ENCODE measurements at places on chromosomes 13 and 19. TPM values are rescaled to one million over a fixed set of nuclear protein-coding genes. Genes with fewer than 3 reads are reported as not detected.

CYP4F11 gene
- total RNA-seq = 12.7 TPM

TBXA2R gene
- 1.1 TPM for total RNA-seq

GRCh38 chr13:32125221-32125689 lies 93.7 kb downstream of the FRY start:
- no peak for DNase-seq

- DNase-seq = no peak
Observed at GRCh38 chr19:4908781-4909155, 533 bp upstream of the UHRF1 start.

DNA sequence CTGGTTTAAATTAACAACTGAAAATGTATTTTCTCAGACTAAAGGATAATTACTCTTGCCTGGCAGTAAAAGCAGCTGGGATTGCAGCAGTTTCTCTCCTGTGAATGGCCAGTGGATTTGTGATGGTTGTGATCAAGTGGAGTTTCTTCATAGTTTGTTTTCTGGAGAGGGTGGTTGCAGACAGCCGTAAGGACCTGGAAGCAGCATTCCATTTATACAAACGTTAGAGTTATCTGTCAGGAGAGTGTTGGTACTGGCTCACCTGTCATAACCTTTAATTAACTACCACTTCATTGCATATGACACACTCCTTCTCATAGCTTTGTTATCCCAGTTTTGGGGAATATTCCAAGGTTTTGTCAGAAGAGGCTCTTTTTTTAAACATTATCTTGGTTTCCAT lies 258.4 kb upstream of the SLC10A2 start:
- DNase-seq = no peak

DNA sequence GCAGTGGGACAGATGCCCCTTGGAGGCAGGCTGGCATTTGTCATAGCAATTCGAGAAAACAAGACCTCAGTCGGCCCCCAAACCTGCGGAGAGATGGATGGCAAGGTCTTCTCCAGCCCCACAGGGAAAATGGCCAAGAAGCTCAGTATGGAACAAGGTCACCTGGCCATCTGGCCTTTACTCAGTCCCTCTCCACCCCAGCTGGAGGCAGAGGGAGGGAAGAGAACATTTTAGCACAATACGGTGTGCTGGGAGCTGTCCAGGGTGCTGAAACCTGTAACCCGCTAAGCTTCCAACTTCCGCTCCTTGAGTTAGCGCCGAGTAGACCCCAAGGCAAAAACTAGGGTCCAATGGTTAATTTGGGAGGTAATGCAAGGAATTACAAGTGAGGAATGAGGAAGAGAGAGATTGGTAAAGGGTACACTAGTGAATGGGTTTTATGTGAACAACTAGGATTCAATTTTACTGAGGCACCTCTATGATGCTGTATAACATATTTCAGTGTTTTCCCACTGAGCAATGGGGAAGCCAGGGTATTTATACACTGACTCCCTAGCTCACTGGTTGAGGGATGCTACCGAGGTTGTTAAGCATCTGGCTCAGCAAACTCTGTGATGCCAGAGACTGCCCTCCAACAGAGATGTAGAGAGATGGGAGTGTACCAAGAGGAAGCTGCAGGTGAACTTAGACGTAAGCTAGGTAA lies 64.3 kb downstream of the CACNA1A start:
- DNase-seq = no peak

GNG8 gene
- not detected for total RNA-seq

DNA sequence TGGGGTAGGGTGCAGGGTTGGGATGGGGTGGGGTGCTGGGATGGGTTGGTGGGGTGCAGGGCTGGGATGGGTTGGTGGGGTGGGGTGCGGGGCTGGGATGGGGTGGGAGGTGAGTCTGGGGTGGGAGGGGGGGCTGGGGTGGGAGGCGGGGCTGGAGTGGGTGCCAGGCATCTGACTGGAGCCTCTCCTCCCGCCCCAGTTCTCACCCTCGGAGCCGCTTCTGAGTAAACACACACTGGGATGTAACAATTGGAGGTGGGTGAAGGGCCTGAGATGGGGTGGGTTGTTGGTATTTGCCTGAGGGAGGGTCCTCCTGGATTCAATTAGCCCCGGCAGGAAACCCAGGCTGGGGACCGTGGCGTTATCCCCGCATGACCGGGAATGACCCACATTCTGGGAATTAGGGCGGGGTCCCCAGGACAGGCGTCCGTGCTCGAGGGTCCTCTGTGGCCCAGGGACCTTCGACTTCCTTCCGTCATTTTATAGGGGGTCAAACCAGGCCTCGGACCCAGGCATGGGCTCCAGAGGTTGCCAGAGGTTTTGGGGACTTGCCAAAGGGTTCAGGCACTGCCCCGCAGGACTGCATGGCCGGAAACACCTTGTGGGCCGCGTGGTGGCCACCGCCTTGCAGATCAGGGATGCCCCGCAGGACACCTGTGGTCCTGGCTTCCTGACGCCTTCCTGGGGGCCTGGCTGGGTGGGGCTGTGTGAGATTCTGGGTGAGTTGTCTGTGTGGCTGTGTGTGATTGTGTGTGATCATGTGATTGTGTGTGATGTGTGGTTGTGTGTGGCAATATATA lies 1.4 kb downstream of the TMPRSS9 start:
- DNase-seq = no peak

CKAP2 gene
- total RNA-seq = 22.2 TPM

DNA sequence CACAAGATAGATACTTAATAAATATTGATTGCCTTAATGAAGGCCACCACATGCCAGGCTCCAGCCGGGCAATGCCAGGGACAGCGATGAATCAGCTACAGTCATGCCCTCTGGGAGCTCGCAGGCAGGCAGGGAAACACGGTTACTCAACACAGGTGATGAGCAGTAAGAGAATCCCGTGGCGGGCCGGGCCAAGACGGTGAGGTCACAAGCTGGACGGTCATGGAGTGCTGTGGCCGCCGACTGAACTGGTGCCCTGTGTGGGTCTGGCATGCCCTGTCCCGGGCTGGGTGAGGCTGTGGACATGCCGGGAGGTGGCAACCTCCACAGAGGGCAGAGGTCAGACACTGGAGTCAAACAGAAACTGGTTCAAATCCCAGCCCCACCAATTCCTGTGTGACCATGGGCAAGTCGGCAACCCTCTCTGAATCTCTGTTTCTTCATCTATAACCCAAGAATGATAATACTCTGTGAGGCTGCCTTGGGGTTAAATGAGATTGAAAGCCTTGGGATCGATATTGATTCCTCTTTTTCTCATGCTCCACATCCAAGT lies 13.2 kb upstream of the PAK4 start:
- no peak for DNase-seq

ZNF880 gene
- 28.1 TPM for total RNA-seq

DNA sequence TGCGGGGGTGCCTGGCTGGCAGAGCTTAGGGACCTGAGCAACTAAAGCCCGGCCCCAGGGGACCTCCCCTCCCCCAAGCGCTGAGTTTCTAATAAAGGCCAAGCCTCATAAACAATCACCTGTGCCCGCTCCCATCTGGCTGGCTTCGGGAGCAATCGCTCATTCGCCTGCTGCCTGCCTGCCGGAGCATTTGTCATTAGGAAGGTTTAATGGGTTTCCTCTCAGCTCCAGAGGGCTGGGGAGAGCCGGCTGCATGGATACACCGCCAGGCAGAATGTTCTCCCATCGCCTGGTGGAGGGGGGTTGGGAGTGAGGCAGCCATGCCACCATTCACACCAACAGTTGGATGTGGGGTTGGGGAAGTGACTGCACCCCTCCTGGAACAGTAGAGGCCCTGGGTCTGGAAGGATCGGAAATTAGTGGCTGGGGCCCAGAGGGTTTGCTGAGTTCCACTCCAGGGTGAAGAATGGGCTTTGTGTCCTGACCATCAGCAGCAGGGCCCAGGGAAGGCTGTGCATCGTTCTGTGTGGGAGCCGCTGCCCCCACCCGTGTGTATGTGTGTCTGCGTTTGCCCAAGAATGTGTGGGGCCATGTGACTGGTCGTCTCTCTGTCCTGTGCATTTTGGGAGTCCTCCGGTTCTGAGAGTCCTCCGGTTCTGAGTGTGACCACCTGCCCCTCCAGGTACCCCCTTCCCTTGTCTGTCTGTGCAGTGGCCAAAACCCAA lies 15.3 kb downstream of the PIN1 start:
- no peak for DNase-seq

DNA sequence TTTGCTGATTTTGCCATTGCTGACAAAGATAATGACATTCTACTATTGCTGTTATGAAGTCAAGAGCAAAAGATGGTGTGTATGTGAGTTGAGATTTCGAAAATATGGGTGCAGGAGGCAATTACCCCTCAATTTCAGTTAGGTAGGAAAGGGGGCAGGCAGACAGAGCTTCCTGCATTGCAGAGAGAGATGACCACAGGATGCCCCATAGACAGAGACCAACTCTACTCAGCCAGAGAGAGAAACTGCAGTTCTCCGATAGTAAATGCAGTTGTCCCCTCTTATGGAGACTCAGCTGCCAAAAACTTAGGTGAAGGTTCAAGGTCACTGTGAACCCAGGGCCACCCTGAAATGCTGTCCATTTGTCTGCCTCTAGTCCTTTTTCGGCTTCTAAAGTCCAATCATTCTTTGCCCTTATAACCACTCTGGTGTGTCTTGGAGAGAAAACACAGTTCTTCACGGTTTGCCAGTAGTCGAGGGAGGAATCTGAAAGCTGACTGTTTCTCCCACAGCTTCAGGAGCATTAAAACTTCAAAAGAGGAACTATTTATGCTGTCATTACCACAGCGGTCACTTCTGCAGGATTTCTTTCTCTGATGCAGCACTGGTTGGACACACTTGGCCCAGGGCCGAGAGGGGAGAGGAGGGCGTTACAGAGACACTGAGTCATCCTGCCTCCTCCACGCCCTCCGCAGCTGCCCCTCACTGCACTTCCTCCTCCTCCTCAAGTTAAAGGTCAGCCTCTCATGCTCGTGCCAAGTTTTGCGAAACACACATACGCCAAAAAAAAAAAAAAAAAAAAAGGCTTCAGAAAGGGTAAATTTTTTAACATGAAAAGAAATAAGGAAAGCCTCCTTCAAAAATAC lies 264.3 kb downstream of the FOXO1 start:
- DNase-seq = peak; percentile 55

GRCh38 chr19:54473071-54473891 lies at the start of gene CDC42EP5:
Gene CDC42EP5 (minus strand): TSS chr19:54473296. CDS start chr19:54465547, 7,749 bp downstream.
- peak; percentile 55 for DNase-seq

DNA sequence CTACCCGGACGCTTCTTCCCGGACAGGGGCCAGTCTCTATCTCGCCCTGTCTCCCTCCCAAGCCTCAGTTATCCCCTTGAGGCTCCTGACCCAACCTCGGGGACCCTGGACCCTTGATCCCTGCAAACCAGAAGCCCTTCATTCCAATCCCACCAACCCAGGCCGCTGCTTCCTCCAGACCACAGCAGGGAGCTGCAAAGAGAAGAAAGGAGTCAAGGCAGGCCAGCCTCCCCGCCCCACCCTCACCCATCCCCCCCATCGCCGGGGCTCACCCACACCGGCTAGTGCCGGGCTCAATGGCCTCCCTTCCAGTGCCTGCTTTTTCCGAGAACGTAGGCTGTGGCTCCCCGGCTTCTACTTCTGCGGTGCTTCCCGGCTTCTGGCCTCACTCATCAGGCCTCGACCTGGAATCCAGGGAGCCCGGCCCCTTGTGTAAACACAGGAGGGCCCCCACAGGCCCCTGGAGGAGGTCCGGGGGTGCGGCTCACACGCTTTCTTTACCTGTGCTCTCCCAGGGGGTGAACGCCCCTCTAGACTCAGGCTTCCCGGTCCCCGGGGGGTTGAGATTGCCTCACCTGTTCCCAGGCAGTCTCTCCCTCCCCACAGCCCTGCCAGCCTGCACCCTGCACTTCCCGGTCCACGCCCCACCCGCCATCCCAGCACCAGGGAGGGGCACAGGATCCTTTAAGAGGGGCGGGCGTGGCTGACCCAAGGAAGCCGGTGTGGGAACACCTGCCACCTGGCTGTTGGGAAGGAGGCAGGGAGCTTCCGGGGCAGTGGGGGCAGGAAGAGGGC lies at the start of gene FAM83E:
FAM83E (minus strand) TSS at position 641 of the 795 bp plus-strand sequence. CDS start 1,704 bp downstream, outside the sequence.
- peak; percentile 61 for DNase-seq

LENG1 gene
- 14.7 TPM for total RNA-seq

DNA sequence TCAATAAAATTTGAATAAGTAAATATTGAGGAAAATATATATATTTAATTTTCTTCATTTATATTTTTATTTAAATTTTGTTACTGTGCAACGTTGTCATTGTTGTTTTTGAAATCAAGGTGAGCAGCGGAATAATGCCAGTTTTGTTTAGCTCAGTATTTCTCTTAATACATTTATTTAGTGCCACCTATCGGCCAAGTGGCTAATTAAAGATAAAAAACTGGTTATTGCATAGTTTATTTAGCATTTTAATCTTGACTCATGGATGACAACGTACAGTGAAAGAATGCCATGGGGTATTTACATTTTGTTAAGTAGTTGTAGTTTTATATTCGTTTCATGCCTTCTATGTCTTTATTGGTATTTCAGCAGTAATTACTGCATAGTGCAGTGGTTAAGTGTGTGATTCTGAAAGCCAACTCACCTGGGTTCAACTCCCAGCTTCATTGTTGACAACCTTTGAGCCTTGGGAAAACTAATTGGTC lies 265.9 kb downstream of the MYO16 start:
- DNase-seq = no peak

- DNase-seq = no peak
Observed at GRCh38 chr13:97191142-97191541, 31.0 kb upstream of the MBNL2 start.

PGLYRP2 gene
- total RNA-seq = 9.2 TPM

DNA sequence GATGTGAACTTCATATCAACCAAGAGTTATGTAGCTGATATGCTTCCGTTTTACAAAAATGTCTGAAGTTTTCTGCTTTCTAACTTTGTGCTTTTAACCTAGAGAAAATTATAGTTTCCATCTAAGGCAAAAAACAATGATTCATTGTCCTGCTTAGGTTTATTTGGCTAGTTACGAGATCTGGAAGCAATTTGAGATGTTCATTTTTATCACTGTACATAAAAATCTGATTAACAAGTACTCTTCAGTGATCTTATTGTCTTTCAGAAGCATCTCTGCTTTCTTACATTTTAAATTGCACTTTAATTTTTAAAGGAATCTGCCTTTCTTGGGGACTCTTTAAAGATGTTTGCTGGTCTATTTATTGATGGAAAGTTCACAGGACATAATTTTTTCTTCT lies 188.1 kb downstream of the RFC3 start:
- no peak for DNase-seq

DNA sequence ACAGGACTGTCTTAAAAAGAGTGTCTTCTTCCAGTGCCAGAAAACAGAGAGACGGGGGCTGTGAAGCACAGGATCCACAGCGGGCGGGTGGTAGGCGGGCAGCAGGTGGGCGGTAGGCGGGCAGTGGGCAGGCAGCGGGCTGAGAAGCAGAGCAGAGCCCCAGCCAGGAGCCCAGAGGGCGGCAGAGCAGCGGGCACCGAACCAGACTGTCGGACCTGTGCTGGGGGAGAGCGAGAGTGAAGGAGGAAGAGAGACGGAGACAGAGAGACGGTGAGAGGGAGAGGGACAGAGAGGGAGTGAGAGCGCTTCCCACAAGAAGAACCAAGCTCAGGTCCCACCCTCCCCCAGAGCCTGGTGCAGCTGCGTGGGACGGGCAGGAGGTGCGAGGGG lies 30.3 kb downstream of the RASA3 start:
- DNase-seq = no peak

DNA sequence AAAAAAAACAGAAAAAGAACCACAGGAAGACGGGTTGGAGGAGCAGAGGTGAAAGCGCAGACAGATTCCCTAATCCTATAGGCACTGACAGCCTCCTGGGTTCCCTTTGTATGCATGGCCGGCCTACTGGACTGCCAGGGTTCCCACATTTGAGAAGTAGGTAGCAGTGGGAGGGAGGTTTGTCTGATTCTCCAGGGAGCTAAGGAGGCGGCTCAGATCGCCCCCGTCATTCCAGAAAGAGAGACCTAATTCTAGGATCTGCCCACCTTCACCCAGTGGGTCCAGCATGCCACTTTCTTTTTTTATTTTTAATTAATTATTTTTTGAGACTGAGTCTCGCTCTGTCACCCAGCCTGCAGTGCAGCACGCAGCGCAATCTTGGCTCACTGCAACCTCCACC lies 9.7 kb upstream of the CCL25 start:
- no peak for DNase-seq

- no peak for DNase-seq
Observed at GRCh38 chr13:108551674-108552073, 77.7 kb upstream of the MYO16 start.

Data from prostate gland (tissue), 2 donors.